ENCODE measurements at places on chromosomes 2 and 18.

- DNase-seq, result no peak
Observed at GRCh38 chr2:158134655-158135054, 33.0 kb downstream of the UPP2 start.

GRCh38 chr2:176115883-176116813 is at the start of gene HOXD10:
TSS of gene HOXD10 (plus strand) at chr2:176116778. CDS start at chr2:176116834, 56 bp downstream.
- no peak for DNase-seq

DNA sequence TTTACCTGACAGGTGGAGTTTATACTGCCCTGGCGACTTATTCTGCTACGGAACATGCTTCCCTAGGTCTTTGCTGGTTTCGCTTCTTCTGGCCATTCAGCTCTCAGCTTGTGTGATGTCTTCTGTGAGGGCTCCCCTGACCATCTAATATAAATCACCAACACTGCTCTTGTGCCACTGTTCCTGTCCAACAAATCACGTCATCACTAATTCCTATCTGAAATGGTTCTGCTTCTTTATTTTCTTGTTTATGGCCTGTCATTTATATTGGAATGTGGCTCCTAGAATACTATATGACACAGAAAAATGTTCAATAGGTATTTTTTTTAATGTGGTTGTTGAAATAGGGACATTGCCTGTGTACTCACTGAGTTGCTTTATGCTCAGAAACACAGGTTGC is 171.5 kb downstream of the CD8B2 start:
- no peak for DNase-seq

DNA sequence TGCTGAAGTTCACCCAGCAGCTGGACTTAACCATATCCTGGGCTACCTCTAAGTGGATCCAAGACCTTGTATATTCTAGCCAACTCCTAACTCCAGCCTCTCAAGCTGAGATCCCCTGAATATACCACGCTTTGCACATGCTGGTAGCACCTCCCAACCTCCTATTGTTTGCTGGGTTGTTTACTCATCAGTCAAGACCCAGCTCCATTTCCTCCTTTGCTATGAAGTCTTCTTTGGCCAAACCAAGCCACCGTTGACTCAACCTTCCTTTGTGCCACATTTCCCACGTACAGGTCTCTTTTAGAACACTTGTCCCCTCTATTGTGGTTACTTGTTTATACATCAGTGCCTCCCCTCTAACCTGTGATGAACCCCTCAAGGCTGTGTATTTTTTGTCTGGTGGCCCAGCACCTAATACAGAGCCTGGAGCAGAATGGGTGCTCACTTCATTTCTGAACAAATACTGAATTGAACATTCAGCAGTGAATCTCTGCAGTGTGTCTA is 267.8 kb upstream of the REV1 start:
- no peak for DNase-seq

DNA sequence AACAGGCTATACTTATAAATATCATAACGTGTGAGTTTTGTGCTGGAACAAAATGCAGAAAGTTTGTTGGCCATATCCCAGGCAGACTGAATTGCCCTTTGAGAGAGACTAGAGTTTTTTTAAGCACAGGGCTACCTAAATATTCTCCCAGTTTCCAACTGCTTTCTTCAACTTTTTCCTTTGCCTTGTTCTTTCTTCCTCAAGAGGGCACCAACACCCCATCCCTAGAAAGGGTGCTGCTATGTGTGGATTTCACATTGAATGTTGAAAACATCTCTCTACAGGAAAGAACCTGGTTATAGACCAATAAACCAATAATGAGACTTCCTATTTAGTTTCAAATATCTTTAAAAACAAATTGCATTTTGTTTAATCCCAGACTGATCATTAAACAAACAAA is 87.9 kb downstream of the ICOS start:
- DNase-seq, result no peak

DNA sequence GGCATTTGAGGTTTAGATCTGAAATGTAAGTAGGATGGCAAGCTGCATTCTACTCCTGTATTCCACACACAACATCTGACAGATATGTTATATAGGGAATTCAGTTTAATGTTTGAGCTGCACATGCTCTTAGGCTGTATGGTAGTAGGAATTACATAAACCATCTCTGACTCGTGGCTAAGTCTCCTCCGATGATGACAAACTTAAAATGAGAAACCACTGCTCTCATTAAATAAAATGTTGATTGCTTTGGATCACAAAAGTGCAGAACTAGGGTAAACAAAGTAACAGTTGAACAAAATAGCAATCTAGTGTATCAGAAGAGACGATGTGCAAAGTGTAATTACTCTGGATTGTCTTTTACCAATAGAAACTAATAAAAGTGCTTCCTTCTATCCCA is 50.1 kb upstream of the WDR75 start:
- DNase-seq, result no peak

DNA sequence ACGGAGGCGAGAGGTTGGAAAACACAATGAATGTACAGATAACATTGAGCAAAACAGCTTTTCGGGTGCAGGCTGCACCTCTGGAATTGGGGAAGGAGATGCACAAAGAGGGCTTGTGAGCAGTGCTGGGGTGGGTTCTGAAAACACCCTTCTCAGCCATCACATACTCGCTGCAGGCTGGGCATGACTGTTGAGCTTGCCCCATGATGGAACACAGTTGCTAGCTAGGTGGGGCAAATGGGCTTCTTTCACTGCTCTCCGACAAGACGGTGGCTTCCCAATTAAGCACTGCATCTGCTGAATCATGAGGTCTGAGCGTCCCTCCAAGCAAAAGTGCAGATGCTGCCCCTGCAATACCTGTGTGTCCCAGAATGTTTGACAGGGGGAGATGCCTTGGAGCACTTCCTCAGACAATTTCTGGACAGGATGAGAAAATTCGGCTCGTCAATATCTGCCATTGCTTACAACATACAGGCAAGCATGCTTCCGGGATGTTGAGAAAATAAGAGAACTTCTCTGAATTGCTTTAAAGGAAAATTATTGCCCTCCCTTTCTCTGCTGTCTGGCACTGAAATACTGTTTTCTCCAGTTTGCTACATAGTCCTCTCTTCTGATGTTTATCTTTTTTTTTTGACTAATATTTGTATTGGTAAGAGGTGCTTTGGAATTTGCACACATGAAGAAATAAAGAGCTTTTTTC is 77.3 kb upstream of the SH3BP4 start:
- no peak for DNase-seq

DNA sequence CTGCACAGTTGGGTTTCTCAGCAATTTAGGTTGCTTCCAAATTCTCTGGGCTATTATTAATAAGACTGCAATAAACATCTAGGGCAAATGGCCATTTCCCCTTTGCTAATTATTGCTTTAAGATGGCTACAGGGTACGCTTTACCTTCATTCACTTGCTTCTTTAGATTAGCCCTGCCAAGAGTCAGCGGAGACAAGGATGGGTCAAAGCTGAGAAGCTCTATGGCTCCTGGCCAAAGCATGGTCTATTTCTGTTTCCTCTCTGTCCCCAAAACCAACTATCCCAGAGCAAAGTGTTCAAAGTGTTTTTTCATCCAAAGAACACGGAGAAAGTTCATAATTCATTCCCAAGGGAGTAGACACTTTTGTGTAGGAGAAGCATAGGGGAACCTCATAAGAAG is 75.2 kb upstream of the NFU1 start:
- DNase-seq, result no peak

DNA sequence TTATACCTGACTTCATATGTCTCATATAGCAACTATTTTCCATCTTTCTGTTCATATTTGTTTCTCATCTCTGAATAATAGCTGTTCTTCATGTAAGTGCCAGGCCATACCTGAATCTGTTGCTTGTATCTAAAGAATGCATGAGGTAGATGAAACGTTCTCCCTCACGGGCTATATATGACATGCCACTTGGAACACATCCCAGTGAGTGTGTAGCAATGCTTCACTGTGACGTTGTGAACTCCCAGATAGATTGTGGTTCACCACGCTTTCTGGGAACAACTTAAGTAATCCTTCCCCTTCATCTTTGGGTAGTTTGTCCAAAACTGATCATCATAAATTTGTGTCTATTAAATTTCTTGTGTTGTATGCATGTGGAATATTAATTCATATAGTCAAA is 60.1 kb downstream of the RDH14 start:
- no peak for DNase-seq

- DNase-seq, result no peak
Observed at GRCh38 chr2:222891890-222892289, 31.1 kb downstream of the ACSL3 start.

DNA sequence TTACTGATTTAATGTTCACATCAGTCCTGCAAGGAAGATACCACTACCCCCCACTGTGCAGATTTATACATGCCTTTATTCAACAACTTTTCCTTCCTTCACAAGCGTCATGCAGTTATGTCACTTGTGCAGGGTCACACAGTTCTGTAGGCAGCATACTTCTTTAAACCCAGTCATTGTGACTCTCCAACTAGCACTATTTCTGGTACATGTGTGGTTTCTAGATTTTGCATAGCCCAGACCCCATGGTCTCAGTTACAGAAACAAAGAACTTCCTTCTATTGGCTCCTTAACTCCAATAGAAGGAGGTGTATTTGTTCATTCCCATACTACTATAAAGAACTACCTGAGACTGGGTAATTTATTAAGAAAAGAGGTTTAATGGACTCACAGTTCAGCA is 333.1 kb downstream of the ZNF516 start:
- DNase-seq, result no peak

- no peak for DNase-seq
Observed at GRCh38 chr2:31529256-31529655, 51.5 kb downstream of the SRD5A2 start.

DNA sequence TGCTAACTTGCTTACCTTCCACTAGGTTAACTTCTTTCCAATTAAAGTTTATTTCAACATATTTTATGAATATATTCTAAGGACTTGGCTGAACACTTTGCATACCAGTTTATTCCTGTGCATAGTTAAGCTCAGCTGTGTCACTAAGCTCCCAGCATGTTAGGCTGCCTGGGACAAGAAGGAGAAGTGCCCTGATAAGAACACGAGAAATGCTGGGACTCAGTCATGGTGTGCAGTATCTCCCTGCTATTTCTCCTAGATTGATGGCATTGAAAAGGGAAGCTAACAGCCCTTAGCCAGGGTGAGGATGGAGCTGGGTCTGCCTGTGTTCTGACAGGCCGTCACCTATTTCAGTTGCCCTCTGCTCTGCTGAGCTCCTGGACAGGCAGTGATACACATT is 164.3 kb downstream of the TRABD2A start:
- DNase-seq, result no peak

GRCh38 chr2:191618786-191619185 is 59.1 kb upstream of the NABP1 start:
- no peak for DNase-seq

GRCh38 chr2:235382179-235382578 is 111.7 kb upstream of the AGAP1 start:
- no peak for DNase-seq

GRCh38 chr2:65452150-65452895 is 19.9 kb upstream of the SPRED2 start:
- no peak for DNase-seq

DNA sequence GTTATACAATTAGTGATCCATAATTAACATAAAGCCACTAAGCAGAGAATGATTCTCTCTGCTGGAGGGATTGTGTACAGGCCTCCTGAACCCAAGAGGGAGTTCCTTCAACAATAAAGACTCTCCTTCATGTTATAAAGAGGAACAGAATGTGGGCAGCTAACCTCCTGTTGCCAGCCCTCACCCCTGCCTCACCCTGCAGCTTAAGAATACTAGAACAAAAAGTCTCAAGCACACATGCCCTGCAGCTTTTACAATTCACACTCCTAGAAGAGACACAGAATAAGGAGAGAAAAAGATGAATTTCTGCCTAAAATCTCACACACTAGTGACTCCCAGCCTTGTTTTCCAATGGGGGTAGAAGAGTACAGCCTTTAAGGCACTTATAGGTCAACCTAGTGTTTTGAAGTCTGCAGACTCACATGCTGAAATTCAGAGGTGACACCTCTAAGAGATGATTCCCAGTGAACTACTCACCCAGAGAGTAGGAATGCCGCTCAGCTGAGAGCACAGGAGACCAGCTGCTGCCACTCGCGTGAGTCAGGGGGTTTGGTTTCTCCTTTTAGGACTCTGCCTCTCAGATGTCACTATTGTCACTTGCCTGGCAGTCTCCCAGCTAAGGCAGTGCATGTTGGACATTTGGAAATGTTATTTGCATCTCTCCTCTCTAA is 32.5 kb upstream of the IL1RL1 start:
- DNase-seq, result no peak
